ENCODE measurements at places on chromosomes 1 and 21. TPM values are rescaled to one million over a fixed set of nuclear protein-coding genes. Genes with fewer than 3 reads are reported as not detected.

- DNase-seq = no peak
These were observed 114.8 kb upstream of the DPYD start for GRCh38 chr1:98035602-98036002.

DNA sequence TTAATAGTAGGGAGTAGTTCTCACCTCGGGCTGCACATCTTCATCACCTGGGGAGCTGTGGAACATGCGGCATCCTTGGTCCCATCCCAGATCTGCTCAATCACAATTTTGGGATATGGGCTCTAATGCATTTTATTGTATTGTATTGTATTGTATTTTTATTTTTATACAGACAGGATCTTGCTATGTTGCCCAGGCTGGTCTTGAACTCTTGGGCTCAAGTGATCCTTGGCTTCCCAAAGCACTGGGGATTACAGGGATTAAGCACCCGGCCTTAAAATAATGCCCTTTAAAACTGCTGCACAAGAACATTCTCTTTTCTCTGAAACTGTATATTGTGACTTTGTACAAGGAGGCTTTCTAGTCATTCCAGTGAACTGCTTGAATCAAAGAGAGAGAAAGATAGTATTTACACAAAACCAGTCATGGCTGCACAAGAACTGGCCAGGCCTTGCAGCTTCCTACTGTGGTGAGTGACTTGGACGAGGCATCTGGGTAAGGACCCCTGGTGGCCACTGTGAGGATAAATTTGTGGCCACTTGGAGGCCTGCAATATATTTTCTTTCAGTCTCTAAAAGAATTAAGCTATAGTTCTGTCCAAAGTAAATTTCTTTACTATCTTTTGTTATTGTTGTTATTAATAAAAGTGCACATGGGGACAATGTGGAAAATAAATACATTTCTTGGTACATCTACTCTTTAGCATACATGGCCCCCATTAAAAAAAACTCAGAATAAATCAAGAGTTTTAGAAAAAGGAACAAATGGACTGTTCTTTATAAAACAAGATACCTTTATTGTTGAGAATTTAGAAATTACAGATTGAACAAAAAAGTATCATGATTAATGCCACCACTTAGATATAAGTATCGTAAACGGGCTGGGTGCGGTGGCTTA lies 48.0 kb downstream of the TBCE start:
- no peak for DNase-seq

The AMY1A gene
- not detected for total RNA-seq

DNA sequence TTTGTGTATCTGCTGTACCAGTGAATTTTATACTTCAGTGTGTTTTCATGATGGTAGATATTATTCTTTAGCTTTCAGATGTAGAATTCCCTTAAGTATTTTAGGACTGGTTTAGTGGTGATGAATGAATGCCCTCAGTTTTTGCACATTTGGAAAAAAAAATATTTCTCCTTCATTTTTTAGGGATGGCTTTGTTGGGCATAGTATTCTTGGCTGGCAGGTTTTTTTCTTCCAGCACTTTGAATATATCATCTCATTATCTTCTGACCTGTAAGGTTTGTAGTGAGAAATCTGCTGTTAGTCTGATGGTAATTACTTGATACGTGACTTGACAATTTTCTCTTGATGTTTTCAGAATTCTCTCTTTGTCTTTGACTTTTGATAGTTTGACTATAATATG lies 66.8 kb downstream of the XPR1 start:
- no peak for DNase-seq

GRCh38 chr1:110213143-110213540 lies 3.0 kb downstream of the KCNC4 start:
- DNase-seq = no peak

The KLF17 gene
- total RNA-seq = 0.18 TPM

The SPATA1 gene
- 1.0 TPM for total RNA-seq

GRCh38 chr1:247548769-247549182 lies at the start of gene GCSAML:
TSS of gene GCSAML (plus strand) at chr1:247549134. CDS start at chr1:247549192, 58 bp downstream.
- DNase-seq = no peak

- DNase-seq = no peak
These were observed 37.6 kb downstream of the NVL start for GRCh38 chr1:224292419-224292818.

DNA sequence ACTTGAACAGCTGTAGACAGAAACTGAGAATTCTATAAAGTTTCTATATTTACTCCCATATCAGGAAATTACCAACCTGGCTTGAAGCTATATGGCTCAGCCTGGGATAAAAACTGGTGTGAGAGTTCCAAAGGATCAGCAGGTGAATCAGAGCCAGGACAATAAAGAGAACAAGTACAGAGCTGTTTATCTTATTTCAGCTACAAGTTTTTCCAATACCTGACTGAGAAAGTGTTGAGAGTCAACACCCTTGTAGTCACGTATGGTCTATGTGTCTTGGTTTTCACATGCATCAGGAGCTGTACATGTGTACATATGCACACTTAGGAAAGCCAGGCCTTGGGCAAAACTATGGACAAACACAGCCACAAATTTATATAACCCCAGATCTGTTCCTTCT lies 40.7 kb upstream of the CXADR start:
- no peak for DNase-seq

- no peak for DNase-seq
These were observed 68.5 kb downstream of the KIF1B start for GRCh38 chr1:10278880-10279279.

DNA sequence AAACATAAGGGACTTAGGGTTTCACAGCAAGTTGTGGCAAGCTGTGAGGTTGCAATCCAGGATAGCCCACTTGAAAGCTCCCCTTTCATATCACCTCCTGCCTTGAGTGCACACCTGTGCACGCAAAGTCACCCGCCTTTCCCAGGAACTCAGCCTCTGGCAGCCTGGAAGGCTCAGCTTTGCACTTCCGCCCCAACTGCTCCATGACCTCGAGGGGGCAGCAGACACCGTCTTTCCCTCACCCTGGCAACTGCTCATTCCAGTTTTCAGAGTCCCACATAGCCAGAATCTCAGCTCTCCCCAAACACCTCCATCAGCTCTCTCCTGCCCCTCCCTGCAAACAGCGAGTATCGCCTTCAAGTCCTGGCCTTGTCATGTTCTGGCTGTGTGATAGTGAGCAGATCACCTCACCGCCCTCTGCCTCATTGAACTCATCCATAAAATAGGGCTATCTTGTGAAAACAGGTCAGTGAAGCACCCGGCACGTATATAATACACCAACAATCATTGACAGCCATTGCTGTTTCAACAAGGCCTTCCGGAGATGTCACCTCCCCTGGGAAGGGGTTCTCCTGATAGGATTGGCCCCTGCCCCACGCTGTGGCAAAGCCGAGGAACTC lies 32.2 kb upstream of the EPB41 start:
- DNase-seq = no peak

The REN gene
- not detected for total RNA-seq

The POU3F1 gene
- total RNA-seq = 1.6 TPM

The TMOD4 gene
- total RNA-seq = 0.60 TPM

The LENEP gene
- total RNA-seq = 0.72 TPM

The AGL gene
- total RNA-seq = 12.6 TPM

- no peak for DNase-seq
These were observed 690 bp downstream of the C1orf216 start for GRCh38 chr1:35717911-35718476.

DNA sequence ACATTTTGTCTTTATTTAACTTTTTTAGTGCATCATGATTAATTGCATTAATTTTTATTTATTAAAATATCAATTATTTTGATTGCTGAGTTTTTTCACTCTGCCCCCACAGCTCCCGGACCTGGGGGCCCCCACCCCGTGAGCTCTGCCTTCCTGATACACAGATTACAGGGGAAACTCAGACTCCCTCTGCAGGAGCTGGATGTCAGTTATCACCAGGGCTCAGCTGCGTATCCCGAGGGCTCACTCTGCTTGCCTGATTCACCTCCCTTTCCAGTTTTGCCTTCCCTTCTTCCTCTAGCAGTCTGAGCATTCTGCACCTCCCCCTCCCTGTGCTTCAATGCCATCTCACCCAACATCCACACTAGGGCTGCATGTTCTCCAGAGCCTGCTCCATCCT lies 98.2 kb downstream of the ATP1A1 start:
- no peak for DNase-seq

- no peak for DNase-seq
These were observed 54.9 kb downstream of the CAMK2N1 start for GRCh38 chr1:20431176-20431460.

DNA sequence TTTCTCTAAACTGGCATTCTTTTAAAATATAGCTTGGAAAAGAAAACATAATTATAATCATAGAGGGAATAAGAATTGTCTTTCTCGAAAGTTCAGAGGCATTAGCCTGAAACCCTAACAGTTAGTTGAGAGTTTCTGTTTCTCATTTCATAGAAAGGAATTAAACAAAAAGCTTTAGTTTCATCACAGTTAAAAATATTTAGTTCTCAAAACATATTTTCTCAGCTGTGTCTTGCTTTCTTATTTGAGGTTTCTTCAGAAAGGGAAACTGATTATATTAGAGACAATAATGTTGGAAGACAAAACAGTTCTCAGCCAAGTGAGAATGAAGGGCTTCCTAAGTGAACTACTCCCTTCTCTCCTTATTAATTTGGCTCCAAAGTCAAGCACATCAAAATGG lies 75.4 kb upstream of the C1orf105 start:
- no peak for DNase-seq

The HNRNPR gene
- 151 TPM for total RNA-seq

DNA sequence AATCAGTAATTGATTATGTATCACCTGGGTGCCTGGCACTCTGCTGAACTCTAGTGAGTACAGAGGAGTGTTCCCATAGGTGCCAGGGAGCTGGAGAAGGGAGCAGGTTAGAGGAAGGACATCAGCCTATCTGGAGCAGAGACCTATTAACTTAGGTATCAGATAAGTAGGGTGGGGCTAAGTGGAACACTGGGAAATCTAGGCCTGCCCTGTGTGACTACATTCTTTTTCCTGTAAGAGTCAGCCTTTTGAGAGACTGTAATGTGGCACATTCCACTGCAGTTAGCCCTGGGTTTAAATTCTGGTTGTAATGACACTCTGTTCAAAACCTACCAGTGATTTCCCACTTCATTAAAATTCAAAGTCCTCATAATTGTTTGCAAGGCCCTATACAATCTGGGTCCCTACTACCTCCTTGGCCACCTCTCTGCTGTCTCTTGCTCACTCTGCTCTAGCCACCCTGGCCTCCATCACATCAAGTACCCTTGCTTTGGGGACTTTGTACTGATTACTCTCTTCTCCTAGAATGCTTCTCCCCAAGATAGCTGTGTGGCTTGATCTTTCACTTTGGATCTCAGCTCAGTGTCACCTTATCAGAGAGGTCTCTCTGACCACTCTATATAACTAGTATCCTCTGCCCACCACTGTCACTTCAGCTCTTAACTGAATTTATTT lies 12.9 kb downstream of the STX12 start:
- no peak for DNase-seq

The HENMT1 gene
- 10.8 TPM for total RNA-seq

DNA sequence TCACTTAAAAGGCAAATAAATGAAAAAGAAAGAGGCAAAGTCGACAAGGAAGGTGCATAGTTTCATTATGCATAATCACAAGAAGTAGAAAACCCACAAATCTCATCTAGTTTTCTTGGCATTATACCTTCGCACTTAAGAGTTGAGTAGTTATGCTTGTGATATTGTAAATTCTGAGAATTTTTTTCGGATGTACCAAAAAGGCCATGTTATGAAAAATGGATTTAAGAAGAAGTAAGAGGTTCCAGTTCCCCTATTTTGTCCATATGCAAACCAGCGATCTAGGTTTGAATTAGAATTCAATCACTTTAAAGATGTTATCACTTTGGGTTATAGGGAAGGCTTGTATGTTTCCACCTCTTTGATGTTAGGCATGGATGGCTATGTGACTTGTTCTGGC lies 7.9 kb upstream of the ERICH3 start:
- no peak for DNase-seq

DNA sequence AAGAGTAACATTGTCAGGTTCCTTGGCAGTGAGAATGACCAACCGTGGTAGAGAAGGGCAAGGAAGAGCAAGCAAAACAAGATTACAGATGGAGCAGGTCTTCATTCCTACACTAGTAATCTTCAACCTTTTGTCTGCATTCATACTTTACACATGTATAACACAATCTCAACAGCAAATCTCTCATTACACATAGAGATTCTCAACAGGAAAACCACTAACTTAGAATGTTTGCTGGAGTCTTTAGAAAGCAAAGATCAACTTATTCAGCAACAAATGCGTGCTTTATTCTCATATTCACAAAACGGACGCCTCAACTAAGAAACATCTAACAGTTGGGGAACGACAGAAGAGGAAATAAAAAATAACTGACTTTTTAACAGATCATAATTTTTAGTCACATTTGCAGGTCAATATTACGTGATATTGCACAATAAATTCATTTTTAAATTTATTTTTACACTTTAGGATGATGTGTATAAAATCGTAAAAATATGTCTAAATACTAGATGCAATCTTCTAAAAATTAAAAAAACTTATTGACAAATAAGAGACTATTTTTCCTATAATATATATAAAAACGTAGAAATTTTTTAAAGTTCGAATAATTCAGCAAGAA lies 82.9 kb downstream of the ARID4B start:
- DNase-seq = no peak

DNA sequence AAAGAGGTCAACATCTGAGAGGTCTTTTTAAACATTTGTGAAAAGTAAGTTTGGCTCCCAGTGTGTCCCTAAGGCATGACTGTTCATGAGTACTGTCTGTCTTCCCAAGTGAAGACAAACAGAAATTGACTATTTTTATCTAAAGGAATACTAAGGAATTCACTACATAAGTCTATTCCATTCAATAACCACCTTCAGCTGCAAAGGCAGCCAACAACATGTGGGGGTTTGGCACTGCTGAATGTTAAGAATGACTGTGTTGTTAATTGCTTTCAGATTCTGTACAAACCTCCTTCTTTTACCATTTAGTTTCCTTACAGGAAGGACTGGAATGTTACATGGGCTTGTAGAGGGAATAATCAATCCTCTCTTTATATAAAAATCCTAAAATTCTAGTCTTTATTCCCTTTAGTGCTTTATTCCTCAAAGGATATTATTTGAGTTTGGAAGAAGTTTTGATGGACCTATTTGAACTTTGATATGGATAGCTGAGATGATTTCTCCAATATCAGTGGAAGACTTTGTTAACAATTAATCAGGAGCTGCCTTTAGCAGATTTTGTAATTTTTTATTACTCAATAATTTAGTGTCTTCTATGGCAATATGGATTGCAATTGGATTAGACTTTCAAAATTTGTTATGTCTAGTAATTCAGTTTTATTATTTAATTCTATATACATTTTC lies 201.7 kb upstream of the CHRM3 start:
- DNase-seq = no peak

- no peak for DNase-seq
These were observed 18.1 kb downstream of the KCNQ4 start for GRCh38 chr1:40801742-40802077.

- DNase-seq = no peak
These were observed 4.3 kb downstream of the S100A10 start for GRCh38 chr1:151989211-151989862.

DNA sequence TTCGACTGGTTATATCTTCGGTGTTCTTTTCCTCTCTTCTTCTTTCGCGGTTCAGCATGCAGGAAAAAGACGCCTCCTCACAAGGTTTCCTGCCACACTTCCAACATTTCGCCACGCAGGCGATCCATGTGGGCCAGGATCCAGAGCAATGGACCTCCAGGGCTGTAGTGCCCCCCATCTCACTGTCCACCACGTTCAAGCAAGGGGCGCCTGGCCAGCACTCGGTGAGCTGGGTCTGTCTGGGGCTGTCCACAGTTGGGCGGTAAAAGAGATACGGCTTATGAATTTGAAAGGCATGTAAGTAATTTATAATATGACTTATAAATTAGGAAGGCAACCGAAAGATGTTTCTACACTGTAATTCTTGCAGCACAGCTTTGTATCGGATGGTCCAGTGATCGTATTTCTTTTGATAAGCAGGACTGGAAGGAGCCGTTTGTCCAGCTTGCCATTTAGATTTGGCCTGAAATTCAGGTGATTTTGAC lies 334 bp downstream of the CTH start:
- DNase-seq = no peak

The HP1BP3 gene
- total RNA-seq = 225 TPM

All from chondrocyte (in vitro differentiated cells).